Panc1 (cell line): ENCODE measurements at places on chromosomes 3 and 15.

GRCh38 chr3:107416886-107417285, 39.6 kb downstream of the CCDC54 start:
- no peak overlapping the region for H3K4me3 ChIP-seq
- H3K36me3 ChIP-seq = no peaks in the 10 kb centered on the region; the same call in 1 of the 2 replicates
- H3K4me1 ChIP-seq = peaks cover 4% of the 10 kb centered on the region
- peaks cover 8% of the 10 kb centered on the region for H3K27me3 ChIP-seq
- DNase-seq = no peak
- H3K27ac ChIP-seq = no peak overlapping the region

GRCh38 chr3:111676211-111677006, 81.3 kb upstream of the ZBED2 start:
- DNase-seq = no peak
- peaks cover 7% of the 10 kb centered on the region; the same call in 1 of the 2 replicates for H3K4me1 ChIP-seq
- no peak overlapping the region for H3K4me3 ChIP-seq
- no peaks in the 10 kb centered on the region for H3K36me3 ChIP-seq
- H3K27ac ChIP-seq = no peak overlapping the region
- H3K27me3 ChIP-seq = peaks cover 17% of the 10 kb centered on the region

- H3K36me3 ChIP-seq = no peaks in the 10 kb centered on the region; the same call in 1 of the 2 replicates
- H3K4me3 ChIP-seq = no peak overlapping the region
- no peaks in the 10 kb centered on the region for H3K27me3 ChIP-seq
- H3K4me1 ChIP-seq = no peaks in the 10 kb centered on the region
- no peak overlapping the region for H3K27ac ChIP-seq
Measured at GRCh38 chr3:107065094-107065861, 312.0 kb upstream of the CCDC54 start.

GRCh38 chr3:68018275-68018674, 363.9 kb upstream of the SUCLG2 start:
- H3K4me1 ChIP-seq = no peaks in the 10 kb centered on the region
- no peaks in the 10 kb centered on the region for H3K36me3 ChIP-seq
- no peaks in the 10 kb centered on the region for H3K27me3 ChIP-seq
- no peak for DNase-seq
- no peak overlapping the region for H3K4me3 ChIP-seq
- no peak overlapping the region for H3K27ac ChIP-seq

- H3K36me3 ChIP-seq = no peaks in the 10 kb centered on the region
- no peak overlapping the region for H3K27ac ChIP-seq
- H3K4me3 ChIP-seq = no peak overlapping the region
- H3K27me3 ChIP-seq = no peaks in the 10 kb centered on the region
Measured at GRCh38 chr3:64741341-64741740, 53.5 kb upstream of the ADAMTS9 start.

- no peak overlapping the region for H3K4me3 ChIP-seq
- peaks cover 2% of the 10 kb centered on the region for H3K27me3 ChIP-seq
- no peaks in the 10 kb centered on the region for H3K36me3 ChIP-seq
- no peak for DNase-seq
Measured at GRCh38 chr3:113169891-113170452, 41.4 kb upstream of the BOC start.

GRCh38 chr3:109125902-109126301, 8.0 kb upstream of the MORC1 start:
- H3K4me1 ChIP-seq = no peaks in the 10 kb centered on the region
- no peaks in the 10 kb centered on the region for H3K36me3 ChIP-seq
- DNase-seq = no peak
- no peak overlapping the region for H3K4me3 ChIP-seq
- no peak overlapping the region for H3K27ac ChIP-seq

- H3K27ac ChIP-seq = no peak overlapping the region
- no peak for DNase-seq
- no peaks in the 10 kb centered on the region; the same call in 1 of the 2 replicates for H3K36me3 ChIP-seq
- peaks cover 16% of the 10 kb centered on the region for H3K4me1 ChIP-seq
Measured at GRCh38 chr3:128491941-128492670, 895 bp downstream of the GATA2 start.

DNA sequence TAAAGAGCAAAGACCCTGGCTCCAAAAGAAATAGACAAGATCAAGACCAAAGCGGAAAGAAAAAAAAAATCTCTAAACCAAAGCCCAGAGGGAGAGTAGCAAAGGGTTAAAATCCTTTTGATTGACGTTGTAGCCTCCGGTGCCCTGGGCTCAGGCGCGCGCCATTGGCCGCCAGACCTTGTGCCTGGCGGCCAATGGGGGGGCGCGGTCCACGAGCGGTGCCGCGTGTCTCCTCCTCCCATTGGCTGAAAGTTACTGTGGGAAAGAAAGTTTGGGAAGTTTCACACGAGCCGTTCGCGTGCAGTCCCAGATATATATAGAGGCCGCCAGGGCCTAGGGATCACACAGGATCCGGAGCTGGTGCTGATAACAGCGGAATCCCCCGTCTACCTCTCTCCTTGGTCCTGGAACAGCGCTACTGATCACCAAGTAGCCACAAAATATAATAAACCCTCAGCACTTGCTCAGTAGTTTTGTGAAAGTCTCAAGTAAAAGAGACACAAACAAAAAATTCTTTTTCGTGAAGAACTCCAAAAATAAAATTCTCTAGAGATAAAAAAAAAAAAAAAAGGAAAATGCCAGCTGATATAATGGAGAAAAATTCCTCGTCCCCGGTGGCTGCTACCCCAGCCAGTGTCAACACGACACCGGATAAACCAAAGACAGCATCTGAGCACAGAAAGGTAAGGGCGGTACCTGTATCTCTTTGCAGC, at the start of gene HES1:
Gene HES1, plus strand, starts transcription at position 343 of the 713 bp plus-strand sequence. Its CDS starts 233 bp downstream, at position 576.
- H3K36me3 ChIP-seq = peaks cover 2% of the 10 kb centered on the region
- H3K4me1 ChIP-seq = peaks cover 56% of the 10 kb centered on the region

GRCh38 chr3:28936154-28936553, 344.7 kb upstream of the RBMS3 start:
- H3K27ac ChIP-seq = no peak overlapping the region
- DNase-seq = no peak
- no peaks in the 10 kb centered on the region for H3K36me3 ChIP-seq
- no peaks in the 10 kb centered on the region for H3K27me3 ChIP-seq
- no peak overlapping the region for H3K4me3 ChIP-seq

DNA sequence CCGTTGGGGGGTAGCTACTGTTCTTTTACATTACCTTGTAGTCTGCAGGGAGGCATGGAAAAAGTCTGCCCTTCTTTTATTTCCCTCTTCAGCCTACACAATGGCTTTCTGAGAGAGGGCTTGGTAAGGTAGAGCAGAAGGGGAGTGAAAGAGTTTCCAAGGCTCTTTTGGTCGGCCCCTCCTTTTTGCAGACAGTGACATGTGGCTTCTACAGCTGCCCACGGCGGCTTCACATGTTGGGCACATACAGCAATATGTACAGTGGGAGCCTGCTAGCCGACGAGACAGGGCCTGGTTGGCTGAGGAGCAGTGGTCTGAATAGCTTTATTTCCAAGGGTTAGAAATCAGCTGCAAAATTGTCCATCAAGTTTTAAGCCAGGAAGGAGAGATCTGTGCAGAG, 4.0 kb downstream of the INAFM2 start:
- no peak overlapping the region for H3K27ac ChIP-seq
- no peak overlapping the region for H3K4me3 ChIP-seq
- H3K36me3 ChIP-seq = no peaks in the 10 kb centered on the region

DNA sequence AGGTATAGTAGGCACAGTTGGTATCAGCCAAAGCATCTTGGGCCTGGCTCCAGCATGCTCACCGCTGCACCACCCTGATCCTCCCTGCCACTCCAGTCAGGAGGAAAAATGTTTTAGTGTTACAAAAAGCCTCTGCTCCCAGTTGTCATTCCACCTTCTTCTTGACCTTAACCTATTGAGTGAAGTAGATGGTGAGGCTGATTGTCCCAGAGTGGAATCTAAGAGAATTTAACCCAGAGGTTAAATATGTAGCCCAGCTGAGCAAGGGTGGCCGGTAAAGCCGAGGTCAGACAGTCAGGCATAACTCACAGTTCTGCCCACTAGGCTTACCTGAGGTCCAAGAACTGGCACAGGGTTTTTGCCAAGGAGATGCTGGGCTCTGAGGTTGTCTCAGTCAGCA, 30.7 kb upstream of the TNIK start:
- no peaks in the 10 kb centered on the region for H3K27me3 ChIP-seq
- no peaks in the 10 kb centered on the region for H3K4me1 ChIP-seq
- no peak overlapping the region for H3K27ac ChIP-seq
- no peak for DNase-seq
- H3K36me3 ChIP-seq = no peaks in the 10 kb centered on the region

GRCh38 chr3:192122832-192123594, 604.3 kb downstream of the FGF12 start:
- H3K4me3 ChIP-seq = no peak overlapping the region
- no peaks in the 10 kb centered on the region for H3K36me3 ChIP-seq
- no peak overlapping the region for H3K27ac ChIP-seq
- no peaks in the 10 kb centered on the region for H3K4me1 ChIP-seq
- no peaks in the 10 kb centered on the region for H3K27me3 ChIP-seq

- no peaks in the 10 kb centered on the region for H3K36me3 ChIP-seq
- no peak overlapping the region for H3K27ac ChIP-seq
- peaks cover 7% of the 10 kb centered on the region for H3K4me1 ChIP-seq
Measured at GRCh38 chr3:194117104-194117845, 18.7 kb upstream of the HES1 start.

DNA sequence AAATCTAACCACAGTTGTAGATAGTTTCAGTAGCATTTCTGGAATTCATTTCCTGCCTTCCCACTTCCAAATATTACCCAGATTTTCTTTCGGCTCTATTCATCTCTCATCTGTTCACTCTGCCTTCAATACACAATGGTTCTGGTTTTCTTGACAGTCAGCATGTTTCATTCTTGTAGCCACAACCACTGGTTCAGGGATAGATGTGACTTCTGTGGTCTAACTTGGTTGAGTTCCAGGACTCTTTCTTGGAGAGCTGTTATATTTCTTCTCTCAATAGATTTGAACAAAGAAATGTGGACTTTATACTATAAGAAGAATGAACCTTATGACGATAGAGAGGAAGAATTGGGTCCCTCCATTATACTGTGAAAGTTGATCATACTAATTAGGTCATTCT, 228.8 kb downstream of the NSUN3 start:
- no peak overlapping the region for H3K4me3 ChIP-seq
- H3K4me1 ChIP-seq = no peaks in the 10 kb centered on the region
- H3K27me3 ChIP-seq = no peaks in the 10 kb centered on the region

- H3K27ac ChIP-seq = no peak overlapping the region
- no peaks in the 10 kb centered on the region for H3K27me3 ChIP-seq
- H3K36me3 ChIP-seq = no peaks in the 10 kb centered on the region
- no peak overlapping the region for H3K4me3 ChIP-seq
- no peaks in the 10 kb centered on the region for H3K4me1 ChIP-seq
Measured at GRCh38 chr15:90708516-90708915, 8.6 kb upstream of the BLM start.

GRCh38 chr3:28290863-28291300, 49.5 kb downstream of the CMC1 start:
- no peak overlapping the region for H3K27ac ChIP-seq
- H3K4me1 ChIP-seq = no peaks in the 10 kb centered on the region; the same call in 1 of the 2 replicates
- no peak overlapping the region for H3K4me3 ChIP-seq
- DNase-seq = no peak
- H3K36me3 ChIP-seq = no peaks in the 10 kb centered on the region
- H3K27me3 ChIP-seq = no peaks in the 10 kb centered on the region

GRCh38 chr15:58212909-58213526, 74.8 kb downstream of the AQP9 start:
- no peaks in the 10 kb centered on the region for H3K27me3 ChIP-seq
- no peaks in the 10 kb centered on the region for H3K36me3 ChIP-seq
- no peak overlapping the region for H3K4me3 ChIP-seq

GRCh38 chr15:74809242-74809641, 3.4 kb upstream of the LMAN1L start:
- no peak for DNase-seq

DNA sequence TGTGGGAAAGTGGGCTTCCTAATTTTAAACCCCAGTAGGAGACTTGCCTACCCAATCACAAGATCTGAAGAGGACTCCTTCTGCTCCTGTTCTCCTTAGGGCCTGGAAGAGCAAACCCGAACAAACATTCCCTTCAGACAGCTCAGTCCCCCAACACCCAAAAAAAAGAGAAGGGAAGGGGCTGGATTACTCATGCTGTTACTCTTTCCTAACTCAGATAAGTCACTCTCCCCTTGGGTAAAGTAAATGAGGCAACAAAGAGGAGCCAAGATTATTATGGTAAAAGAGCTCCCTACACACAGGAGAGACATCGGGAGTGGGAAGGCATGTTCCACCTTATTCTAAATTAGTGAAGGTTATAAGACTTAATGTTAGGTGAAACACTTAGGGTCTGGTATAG, 18.1 kb upstream of the LEKR1 start:
- no peak overlapping the region for H3K4me3 ChIP-seq
- H3K27me3 ChIP-seq = no peaks in the 10 kb centered on the region
- DNase-seq = no peak
- peaks cover 20% of the 10 kb centered on the region for H3K4me1 ChIP-seq

DNA sequence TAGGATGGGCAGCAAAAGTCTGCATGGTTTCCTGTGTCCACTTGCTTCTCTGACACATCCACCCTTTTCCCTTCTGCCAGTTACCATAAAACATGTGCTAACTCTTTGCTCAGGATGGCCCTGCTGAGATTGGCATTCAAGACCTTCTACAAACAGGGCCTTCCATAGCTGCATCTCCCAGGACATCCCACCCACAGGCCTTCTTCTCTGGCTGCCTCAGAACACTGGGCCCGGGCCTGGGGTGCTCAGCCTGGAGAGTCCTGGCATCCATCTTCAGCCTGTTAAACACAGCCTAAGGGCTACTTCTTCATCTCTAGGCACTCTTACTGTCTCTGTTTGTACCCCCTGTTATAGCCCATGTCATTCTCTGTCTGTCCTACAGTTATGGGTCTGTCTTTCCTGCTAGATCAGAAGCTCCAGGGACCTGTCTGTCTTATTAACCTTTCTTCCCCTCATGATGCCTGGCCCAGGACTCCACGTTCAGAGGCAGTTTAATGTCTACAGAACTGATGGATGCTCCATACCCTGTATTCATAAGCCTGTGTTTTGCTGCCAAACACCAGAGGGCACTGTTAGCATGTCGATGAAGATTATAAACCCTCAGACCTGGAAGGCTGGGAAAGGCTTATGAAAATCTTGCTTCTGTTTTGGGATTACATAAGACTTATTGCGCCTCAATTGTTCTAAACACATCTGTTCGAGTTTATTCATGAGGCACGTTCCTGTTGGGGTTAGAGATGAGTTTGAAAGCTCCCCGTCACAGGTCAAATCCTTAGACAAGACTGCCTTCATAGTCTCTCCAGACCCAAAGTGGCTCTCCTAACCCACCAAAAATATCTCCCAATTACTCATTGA, 16.5 kb downstream of the SEMA3G start:
- no peak overlapping the region for H3K27ac ChIP-seq
- H3K4me1 ChIP-seq = no peaks in the 10 kb centered on the region
- no peak for DNase-seq
- no peaks in the 10 kb centered on the region for H3K36me3 ChIP-seq

GRCh38 chr3:100708989-100709841, at the start of gene TFG:
TFG (plus strand) TSS chr3:100709494; CDS start chr3:100713686, 4,192 bp downstream.
- no peaks in the 10 kb centered on the region; the same call in 1 of the 2 replicates for H3K27me3 ChIP-seq
- peak within 1 kb of the TSS; percentile 99 for H3K27ac ChIP-seq
- peak; percentile 96 for DNase-seq
- H3K4me3 ChIP-seq = peak within 1 kb of the TSS; percentile 96
- peaks cover 10% of the 10 kb centered on the region for H3K36me3 ChIP-seq
- peaks cover 20% of the 10 kb centered on the region; the same call in 1 of the 2 replicates for H3K4me1 ChIP-seq

- H3K27me3 ChIP-seq = no peaks in the 10 kb centered on the region
- no peak overlapping the region for H3K27ac ChIP-seq
Measured at GRCh38 chr15:94203306-94203705, 28.1 kb upstream of the MCTP2 start.

GRCh38 chr15:95556225-95556624, 774.3 kb upstream of the NR2F2 start:
- no peak overlapping the region for H3K27ac ChIP-seq
- DNase-seq = no peak
- no peaks in the 10 kb centered on the region for H3K4me1 ChIP-seq
- H3K27me3 ChIP-seq = no peaks in the 10 kb centered on the region

GRCh38 chr15:85934691-85935090, 140.0 kb upstream of the KLHL25 start:
- no peaks in the 10 kb centered on the region for H3K36me3 ChIP-seq
- no peaks in the 10 kb centered on the region for H3K27me3 ChIP-seq
- no peaks in the 10 kb centered on the region for H3K4me1 ChIP-seq
- H3K27ac ChIP-seq = no peak overlapping the region
- no peak for DNase-seq
